Stimulated activated CD8-positive, alpha-beta memory T cell treated with anti-CD3 and anti-CD28 coated beads, Interleukin-4, amount 100 ng/mL, for 1 hour (primary cell): ENCODE measurements at places on chromosomes 1 and 21.

GRCh38 chr1:246954126-246954525 is 22.4 kb upstream of the AHCTF1 start:
- no peak for DNase-seq

DNA sequence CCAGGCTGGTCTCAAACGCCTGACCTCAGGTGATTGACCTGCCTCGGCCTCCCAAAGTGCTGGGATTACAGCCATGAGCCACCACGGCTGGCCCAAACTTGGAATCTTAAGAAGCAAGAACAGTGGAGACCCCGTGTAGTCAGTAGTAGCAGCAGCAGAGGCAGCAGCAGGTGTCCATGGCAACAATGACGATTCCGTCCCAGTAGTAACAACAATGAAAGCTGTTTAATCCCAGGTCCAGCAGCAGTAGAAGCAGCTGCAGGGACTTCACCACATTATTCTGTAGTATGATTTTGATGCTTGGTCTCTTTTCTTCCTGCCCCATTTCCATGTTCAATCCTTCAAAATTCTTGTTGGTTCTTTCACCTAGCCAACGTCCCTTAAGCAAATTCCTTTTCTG is 69.6 kb upstream of the KCTD3 start:
- DNase-seq: no peak

GRCh38 chr1:165387505-165387904 is 31.0 kb upstream of the LMX1A start:
- no peak for DNase-seq

DNA sequence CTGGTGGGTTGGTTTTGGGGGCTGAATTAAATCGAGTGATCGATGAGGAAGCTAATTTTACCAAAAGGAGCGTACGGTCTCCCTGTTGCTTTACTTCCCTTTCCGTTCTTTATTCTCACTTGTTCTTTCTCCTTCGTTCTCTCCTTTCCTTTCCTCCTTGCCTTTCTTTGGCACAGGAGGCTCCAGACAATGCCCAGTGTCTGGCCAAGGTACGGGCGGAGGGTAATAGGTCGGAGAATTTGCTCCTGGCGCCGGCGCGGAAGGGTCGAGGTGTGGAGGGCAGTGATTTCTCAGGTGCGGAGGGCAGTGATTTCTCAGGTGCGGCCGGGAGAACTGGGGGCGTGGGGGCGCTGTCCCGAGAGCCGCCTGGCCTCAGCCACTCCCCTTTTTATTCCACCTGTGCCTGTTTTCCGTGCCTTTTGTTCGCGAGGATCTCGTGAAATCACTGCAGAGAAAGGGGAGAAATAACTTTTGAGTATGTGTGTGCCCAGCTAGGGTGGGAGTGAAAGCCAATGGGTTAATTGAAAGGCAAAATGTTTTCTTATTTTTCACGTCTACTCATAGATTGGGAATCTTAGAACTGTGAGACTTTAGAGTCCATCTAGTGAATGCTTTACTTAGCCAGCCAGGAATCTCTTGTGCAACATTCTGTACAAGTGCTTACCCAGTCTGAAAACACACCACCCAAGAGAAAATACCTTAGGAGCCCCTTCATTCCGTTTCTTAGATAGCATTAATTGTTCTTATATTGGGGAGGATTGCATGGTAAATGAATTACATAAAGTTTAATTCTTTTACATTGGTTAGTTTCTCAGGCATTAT is 1.3 kb downstream of the FNBP1L start:
- no peak for DNase-seq

- DNase-seq: no peak
Measured at GRCh38 chr1:63414691-63415365, 47.4 kb downstream of the ALG6 start.

DNA sequence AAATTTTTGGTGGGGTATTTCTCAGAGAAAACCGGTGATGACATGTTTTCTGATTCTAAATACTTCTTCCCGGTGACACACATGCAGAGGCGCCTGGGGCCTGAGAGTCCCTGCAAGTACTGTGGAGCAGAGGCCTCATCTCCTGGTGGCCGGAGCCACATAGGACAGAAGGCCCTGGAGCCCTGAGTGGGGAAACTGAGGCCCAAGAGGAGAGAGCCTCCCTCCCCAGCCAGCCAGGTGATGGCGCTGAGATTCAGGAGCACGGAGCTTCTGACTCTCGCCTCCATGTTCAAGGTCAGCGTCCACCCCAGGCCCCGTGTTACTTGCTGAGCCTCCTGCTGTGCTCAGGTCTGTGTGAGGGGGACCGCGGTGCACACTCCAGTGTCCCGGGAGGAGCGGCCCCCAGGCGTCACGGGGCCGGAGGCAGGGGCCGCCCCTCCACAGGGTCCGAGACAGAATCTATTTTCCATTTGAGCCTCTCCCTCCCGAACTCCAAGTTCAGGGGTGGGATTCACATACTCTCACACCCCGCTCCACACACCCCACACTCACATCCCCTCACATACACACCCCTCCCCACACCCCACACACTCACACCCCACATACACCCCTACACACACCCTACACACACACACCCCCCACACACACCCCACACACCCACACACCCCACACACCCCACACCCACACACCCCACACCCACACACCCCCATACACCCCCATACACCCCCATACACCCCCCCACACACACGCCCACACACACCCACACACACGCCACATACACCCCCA is 43.8 kb downstream of the SLX9 start:
- no peak for DNase-seq
